ENCODE measurements at places on chromosomes 6 and 20.

DNA sequence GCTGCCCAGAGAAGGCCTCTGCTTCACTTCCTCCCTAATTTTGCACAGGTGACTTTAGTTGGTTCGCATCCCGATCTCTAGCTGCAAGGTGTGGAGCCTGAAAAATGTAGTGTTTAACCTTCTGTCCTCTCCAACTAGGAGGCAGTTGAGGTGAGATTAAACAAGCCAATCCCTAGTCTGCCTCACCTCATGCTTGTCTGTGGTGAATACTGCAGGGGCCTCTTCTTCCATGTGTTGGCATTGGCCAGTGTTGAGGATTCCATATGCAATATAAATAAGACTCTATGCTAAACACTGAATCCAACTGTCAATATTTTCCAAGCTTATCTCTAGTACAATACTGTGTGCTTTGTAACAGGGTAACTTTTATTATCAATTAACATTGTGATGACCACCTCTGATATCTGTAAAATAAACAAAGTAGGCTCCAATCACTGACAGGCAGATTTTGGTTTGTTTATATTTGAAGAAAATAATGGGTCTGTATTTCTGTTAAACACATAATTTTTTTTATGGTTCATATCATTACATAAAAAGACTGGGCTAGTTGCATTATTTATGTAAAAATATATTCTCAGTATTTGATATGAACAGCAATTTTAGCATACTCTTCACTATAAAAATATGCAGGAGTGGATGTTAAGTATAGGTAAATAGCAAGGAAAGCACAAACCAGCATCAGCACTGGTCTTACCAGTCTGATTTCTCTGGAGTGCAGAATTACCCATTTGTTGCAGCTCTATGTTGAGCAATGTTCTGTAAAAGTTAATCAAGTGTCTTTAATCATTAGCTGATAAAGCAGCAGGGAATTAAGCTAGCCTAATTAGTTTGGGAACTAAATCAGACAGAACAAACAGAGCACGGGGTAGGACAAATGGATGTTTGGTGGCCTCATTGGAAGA is 74.0 kb downstream of the ANKRD6 start:
- no peak for DNase-seq

GRCh38 chr20:2398449-2398848 is 17.7 kb downstream of the TGM6 start:
- DNase-seq, result no peak

DNA sequence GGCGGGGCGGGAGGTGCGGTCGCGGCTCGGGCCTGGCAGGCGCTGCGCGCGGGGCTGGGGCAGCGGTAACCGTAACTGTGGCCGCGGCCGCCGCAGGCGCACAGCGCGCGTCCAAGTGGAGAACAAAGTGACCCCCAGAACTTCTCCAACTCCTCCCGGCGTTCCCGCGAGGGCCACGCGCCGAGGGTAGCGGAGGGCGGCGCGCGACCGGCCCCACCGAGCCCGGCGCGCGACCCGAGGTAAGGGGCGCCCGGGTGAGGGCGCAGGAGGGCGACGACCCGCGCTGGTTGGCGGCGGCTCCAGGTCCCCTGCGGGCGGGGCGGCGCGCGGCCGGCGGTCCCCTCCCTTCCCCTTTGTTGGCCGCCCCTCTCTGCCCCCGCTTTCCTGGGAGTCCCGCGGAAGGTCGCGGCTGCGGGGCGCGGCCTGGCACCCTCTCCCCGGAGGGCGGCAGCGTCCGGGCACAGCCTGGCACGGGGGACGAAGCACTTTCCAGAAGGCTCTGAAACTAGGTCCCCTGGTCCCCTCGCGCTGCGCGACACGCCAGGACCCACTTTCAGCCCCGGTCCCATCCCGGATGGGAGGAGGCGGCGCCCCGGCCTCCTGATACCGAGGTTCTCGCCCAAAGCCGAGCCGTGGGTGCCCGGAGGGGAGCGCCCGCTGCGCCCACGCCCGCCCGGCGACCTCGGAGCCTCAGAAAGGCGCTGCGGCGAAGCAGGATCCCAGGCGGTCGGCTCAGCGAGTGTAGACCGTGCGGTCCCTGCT is at the start of gene TIAM2:
TIAM2 (plus strand) TSS at position 62 of the 762 bp plus-strand sequence. CDS start 133,909 bp downstream, outside the sequence.
- DNase-seq, result peak; percentile 83

DNA sequence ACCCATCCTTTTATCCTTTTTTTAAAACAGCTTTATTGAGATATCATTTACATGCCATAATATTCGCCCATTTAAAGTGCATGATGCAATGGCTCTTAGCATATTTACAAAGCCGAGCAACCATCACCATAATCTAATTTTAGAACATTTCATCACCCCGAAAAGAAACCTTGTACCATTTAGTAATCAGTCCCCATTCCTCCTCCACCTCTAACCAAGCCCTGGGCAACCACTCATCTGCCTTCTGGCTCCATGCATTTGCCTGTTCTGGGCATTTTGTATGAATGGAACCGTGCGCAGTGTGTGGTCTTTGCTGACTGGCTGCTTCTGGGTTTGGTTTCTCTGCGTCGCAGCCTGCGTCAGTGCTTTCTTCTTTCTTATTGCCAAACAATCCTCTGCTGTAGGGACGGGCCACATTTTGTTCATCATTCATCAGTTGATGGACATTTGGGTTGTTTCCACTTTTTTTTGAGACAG is 10.2 kb upstream of the EEF1A2 start:
- no peak for DNase-seq

DNA sequence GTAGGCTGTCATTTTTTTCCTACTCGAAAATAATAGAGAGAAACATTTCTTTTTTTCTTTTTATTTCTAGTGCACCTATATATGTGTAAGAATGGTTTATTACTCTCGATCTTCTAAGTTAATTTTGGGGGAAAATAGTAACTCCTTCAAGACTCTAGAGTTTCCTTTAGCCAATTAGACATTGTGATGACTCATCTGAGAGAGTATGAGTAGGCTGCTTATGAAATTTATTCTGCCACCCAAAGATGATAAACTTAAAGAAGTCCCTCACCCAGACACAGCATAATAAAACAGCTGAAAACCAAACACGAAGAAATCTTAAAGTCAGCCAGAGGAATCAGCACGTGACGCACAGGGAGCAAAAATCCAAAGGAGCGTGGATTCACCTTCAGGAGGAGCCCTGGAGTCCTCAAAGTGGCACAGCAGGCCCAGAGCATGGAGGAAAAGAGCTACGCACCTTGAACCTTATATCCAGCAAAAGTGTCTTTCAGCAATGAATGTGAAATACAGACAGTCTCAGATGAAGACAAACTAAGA is 81.9 kb downstream of the ERMARD start:
- no peak for DNase-seq

- DNase-seq, result no peak
These were observed 81.5 kb downstream of the EPHA7 start for GRCh38 chr6:93337772-93338394.
